ENCODE measurements at places on chromosomes 11 and 22. TPM values are rescaled to one million over a fixed set of nuclear protein-coding genes. Genes with fewer than 3 reads are reported as not detected.

DNA sequence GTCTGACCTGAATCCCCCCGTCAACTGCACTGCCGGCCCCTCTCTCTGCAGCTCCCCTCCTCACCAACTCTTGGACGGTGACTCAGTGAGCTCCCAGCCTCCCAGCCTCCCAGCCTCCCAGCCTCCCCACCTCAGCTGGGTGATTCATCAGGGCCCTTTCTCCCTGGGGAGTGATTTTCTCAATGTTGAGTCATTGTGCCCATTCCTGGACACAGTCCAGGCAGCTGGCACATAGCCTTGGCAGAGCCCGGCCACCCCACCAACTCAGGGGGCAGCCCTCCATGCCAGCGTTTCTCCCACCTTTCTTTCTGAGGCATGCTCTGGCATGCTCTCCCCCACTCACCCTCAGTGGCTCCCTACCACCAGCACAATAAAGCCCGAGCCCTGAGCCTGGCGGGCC, 30.7 kb downstream of the PDE2A start:
- DNase-seq: no peak

DNA sequence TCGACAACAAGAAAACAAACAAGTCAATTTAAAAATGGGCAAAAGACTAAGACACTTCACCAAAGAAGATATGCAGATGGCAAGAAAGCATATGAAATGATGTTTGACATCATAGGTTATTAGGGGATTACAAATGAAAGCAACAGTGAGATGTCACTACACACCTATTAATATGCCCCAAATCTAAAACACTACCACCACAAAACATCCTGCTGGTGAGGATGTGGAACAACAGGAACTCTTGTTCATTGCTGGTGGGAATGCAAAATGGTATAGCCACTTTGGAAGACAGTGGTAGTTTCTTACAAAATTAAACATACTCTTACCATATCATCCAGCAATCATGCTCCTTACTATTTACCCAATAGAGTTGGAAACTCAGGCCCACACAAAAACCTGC, 29.0 kb downstream of the PRRG4 start:
- no peak for DNase-seq

Gene SAA2
- polyA plus RNA-seq: not detected

DNA sequence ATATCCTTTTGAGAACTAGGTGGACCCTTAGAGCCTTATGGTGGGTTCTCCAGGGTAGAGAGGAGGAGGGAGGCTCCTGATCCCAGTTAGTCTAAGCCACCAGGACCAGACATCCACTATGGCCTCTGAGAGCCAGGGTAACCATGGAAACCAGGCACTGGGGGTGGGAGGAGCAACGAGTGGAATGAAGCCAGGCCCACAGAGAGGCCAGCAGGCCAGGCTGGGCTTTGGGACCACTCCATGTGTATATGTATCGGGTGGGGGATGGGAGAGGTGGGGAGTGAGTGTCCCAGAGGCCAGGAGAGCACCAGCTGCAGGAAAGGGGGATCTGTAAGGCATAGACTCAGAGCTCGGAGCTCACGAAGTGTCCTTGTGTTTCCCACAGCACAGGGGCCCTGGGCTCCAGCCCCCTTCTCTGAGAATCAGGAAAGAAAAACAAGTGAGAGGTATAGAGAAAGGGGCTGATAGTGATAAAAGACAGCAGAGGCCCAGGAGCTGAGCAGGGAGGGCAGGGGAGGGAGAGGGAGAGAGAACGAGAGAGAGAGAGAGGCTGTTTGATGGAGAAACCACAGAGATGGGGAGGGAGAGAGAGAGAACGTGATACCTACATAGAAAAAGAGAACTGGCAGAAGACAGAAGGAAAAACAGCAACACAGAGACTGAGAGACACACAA, 15.5 kb upstream of the TSPAN18 start:
- no peak for DNase-seq

GRCh38 chr11:75582506-75582894, 20.4 kb downstream of the SERPINH1 start:
- DNase-seq: no peak

DNA sequence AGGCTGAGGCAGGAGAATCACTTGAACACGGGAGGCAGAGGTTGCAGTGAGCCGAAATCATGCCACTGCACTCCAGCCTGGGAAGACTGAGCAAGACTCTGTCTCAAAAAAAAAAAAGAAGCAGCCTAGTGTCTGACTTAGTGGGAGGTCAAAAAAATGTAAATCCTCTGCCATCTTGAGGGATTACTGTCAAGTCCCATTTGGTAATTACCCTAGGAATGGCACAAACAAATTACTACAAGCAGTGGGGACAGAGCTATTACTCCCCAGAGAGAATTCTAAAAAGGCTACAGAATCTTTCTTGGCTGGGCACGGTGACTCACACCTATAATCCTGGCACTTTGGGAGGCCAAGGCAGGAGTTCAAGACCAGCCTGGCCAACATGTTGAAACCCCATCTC, 3.8 kb downstream of the SERPING1 start:
- DNase-seq: no peak

All from AG04450 (cell line).